ENCODE measurements at places on chromosomes 1 and 21.

DNA sequence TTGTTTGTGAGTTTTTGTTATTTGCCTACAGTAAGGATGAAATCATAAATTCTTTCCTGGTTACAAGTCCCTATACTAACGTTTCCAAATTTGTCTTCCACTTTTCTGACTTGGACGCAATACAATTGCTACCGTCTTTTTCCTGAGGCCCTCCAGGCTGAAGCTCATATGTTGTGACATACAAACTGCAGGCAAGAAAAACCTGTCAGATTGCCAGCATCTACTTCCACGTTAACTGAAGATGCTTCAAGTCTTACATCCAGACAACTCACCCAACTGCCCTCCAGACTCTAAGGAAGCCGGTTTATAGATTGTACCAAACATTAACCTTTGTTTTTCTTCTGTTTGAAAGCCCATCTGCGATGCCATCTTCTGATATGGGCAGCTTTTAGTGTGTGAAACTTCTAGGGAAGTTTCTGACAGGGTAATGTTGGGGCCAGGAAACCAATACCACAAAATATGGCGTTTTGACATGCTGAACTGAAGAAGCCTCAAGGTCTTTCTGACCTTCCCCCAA lies 21.4 kb upstream of the RNF11 start:
- no peak for DNase-seq

DNA sequence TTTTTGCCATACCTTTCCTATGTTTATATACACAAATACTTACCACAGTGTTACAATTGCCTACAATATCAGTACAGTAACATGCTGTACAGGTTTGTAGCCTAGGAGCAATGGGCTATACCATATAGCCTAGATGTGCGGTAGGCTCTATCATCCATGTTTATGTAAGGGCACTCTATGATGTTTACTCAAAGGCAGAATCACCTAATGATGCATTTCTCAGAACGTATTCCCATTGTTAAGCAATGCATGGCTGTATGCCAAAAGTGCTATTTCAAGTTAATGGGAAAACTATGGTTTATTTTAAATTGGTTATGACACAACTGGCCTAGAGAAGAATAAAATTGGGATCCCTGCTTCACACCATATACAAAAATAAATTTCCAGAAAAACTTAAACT lies 36.9 kb upstream of the DISP1 start:
- DNase-seq, result no peak

GRCh38 chr1:214051786-214052185 lies 64.0 kb downstream of the PROX1 start:
- no peak for DNase-seq

DNA sequence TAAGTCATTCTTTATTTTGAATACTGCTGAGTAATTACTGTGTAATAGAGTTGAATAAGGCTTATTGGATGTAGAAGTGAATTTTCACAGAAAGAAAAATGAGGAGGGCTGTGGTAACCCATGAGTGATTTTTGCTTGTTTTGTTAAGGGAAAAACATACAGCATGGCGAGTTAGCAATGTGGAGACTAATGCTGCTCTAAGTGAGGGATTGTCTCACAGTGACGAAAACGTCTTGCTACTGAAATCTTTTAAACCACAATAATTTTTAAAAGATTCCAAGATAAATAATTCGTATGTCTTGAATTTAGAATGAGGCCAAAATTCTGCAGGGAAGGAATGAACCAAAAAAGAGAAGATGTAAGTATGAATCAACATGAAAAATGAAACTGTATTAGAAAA lies 16.2 kb upstream of the PLA2G4A start:
- no peak for DNase-seq

DNA sequence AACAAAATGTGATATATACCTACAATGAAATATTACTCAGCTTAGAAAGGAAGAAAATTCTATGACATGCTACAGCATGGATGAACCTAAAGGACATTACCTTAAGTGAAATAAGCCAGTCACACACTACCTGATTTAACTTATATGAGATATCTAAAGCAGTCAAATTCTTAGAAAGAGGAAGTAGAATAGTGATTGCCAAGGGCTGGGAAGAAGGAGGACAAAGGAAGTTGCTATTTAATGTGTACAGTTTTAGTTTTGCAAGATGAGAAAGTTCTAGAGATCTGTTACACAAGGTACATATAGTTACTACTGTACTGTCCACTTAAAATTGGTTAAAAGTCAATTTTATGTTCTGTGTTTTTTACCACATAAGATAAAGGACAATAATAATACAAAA lies 87.5 kb upstream of the KCTD3 start:
- DNase-seq, result no peak

- DNase-seq, result no peak
These were observed 289.8 kb downstream of the NTNG1 start for GRCh38 chr1:107430540-107431228.

DNA sequence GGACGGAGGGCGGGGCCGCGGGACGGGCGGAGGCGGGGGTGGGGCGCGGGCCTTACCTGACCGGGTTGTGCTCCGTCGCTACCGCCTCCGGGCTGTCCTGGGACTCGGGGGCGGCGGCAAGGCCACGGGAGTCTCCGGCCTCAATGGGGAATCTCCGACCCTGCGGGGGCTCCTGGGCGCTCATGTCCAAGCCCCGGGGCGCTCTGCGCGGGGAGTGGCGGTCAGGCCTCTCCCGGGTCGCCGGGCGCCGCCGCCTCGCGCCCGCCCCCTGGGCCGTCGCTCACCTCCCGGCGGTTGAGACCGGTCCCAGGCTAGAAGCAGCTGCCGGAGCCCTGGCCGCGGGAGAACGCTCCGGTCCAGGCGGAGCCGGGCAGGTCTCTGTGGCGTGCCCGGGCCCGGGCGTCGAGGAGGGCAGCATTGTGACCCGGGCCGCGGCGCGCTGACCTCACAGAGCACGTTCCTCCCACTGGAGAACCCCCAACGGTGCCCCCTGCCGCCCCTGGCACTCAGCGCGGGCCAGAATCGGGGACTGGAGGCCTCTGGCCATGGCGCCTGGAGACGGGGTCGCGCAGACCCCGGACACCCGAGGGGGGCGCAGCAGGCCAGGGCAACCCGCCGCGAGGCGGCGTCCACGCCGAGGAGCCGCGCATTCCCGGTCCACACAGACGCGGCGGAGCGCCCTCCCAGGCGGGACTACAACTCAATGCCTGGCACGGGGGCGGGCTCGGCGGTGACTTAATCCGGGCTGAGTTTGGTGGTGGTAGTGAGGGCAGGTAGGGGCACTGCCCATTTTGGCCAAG lies 411 bp downstream of the FAM229A start:
- DNase-seq, result peak; percentile 38

- no peak for DNase-seq
These were observed 6.4 kb downstream of the SSBP3 start for GRCh38 chr1:54399765-54400164.

- DNase-seq, result no peak
These were observed 12.8 kb downstream of the TRAPPC10 start for GRCh38 chr21:44024887-44025353.

DNA sequence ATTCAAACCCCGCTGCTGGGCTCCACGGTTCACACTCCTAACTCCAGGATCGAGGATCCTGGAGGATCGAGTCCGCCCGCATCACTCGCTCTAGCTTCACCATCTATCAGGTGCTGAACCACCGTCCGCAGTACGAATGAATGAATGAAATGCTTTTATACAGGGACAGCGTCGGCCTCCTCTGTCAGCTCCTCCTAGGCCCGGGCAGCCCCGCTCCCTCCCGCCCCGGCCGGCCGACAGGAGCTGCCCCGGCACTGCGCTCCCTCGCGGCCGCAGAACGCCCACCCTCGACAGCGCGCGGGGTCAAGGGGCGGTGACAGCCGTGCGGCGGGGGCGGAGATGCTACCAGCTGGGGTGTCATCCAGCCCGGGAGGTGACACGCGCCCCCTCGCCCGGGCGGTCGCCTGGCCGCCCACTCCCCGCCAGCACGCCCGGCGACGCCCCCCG lies 520 bp downstream of the ZBTB17 start:
- peak; percentile 77 for DNase-seq

DNA sequence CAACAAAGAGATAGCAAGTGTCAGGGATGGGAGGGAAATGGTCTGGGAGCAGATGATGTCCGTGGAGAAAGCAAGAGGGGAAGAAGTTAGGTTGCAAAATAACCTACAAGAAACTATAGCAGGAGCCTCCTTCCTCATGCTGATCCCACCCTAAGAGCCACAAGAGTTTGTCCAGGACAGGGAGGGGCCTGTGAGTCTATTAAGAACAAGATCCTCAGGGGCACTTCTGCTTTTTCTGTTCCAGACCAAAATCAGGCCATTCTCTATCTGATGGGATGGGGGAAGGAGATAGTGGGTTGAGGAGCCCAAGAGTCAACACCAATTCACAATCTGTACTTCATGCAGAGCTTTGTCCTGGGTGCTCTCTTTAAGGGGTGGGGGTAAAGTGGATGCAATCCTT lies 7.7 kb upstream of the ATP1A4 start:
- no peak for DNase-seq

GRCh38 chr21:39384674-39385298 lies 35.9 kb upstream of the HMGN1 start:
- DNase-seq, result no peak

- DNase-seq, result no peak
These were observed 1.8 kb downstream of the CELA2B start for GRCh38 chr1:15477646-15478212.

GRCh38 chr1:159939678-159940002 lies 5.8 kb downstream of the IGSF9 start:
- DNase-seq, result no peak

- no peak for DNase-seq
These were observed 6.9 kb downstream of the CSRP1 start for GRCh38 chr1:201499795-201500669.

- DNase-seq, result no peak
These were observed 1.2 kb downstream of the HDGF start for GRCh38 chr1:156750191-156750672.

DNA sequence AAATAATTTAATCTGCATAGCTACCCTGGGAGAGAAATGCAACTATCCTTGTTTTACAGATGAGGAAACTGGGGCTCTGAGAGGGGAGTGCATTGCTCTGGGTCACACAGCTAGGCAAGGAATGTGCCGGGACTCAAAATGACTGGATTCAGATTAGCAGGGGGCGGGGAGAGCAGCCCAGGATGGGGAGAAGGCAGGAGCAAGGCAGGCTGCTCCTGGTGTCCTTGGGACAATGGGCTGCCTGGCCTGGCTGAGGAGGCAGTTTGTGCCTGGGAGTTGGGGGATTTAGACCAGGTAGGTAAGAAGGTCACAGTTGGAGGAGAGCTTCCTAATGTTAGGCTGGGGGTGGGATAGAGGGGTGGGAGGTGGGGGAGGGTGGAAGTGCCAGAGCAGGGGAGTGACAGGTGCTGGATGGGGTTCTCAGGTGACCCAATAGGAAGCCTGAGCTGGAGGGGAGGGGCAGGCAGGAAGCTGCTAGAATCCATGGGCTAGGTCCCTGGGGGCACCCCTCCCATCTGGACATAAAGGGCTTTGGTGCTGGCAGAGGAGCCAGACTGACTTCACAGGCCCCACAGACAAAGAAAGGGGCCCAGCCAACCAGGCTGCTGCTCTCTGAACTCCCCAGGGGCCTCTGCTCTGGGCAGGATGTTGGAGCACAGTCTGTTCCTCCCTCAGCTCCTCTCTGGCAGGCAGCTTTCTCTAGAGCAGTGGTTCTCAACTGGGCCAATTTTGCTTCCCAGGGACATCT lies 29.0 kb downstream of the TRIM62 start:
- no peak for DNase-seq

GRCh38 chr1:212667223-212668139 lies 32.2 kb downstream of the BATF3 start:
- DNase-seq, result no peak

DNA sequence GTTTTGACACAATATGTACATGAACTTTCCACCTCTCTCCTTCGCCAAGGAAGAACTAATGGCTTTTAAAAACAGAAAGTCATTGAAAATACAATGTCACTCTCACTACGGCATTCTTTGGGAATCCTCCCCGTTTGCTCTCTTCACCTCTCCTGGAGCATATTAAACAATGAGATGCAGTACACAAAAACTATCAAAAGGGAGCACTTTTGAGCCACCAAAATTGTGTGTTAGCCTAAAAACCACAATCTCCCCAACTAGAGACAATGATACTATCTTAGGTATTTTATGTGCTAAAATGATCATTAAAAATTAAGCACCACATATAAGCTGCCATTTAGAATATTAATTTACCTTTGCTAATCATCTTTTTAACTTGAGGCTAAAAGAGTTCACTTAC lies 425.5 kb downstream of the KCTD3 start:
- DNase-seq, result no peak

DNA sequence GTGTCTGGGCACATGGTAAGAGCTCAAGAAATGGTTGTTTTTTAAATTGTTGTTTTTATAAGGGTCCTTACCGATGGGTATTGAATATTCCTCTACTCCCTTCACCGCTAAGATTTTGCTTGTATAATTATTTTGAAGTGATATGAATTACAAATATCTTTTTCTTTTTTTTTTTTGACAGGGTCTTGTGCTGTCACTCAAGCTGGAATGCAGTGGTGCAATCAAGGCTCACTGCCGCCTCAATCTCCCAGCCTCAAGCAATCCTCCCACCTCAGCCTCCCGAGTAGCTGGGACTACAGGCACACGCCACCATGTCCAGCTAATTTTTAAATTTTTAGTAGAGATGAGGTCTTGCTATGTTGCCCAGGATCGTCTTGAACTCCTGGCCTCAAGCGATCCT lies 27.1 kb upstream of the RAB3GAP2 start:
- DNase-seq, result no peak

- DNase-seq, result no peak
These were observed 7.0 kb downstream of the ALDH4A1 start for GRCh38 chr1:18895317-18895716.

GRCh38 chr1:6300342-6301048 lies 39.6 kb upstream of the GPR153 start:
- no peak for DNase-seq

- no peak for DNase-seq
These were observed 20.6 kb downstream of the GPR3 start for GRCh38 chr1:27413004-27413403.

DNA sequence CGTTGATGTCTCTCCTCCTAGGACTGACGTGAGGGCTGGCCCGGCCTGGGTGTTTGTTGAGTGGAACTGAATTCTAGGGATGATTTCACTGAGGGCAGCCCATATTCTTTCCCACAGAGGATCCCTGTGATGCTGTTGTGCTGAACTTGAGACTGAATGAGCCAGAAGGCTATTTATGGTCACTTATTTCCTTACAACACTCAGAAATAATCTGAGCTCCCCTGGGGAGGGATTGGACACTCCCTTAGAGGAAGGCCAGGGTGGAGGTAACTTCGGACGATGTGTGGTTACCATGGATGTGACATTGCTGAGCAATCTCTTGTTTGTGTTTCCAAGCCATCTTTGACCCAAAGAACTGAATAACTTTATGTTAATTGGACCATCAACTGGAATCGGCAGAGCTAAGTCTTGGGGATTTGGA lies 5.1 kb upstream of the TMCO4 start:
- DNase-seq, result no peak

DNA sequence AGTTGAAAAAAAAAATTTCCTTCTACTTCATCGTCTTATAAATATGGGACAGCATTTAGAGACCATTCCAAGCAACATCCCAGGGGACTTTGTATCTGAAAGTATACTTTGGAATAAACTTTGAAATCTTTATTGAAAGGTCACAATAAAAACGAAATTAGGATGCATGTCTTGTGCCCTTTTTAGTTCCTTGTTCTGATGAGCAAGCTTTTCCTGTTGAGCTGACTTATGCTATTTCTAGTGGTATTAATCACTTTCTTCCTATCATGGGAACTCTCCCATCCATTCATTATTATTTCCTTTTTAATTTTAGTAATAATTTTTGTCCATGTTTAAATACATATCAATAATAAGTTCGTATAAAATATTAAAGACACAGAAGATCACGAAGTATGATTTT lies 4.0 kb upstream of the GBP2 start:
- no peak for DNase-seq

GRCh38 chr1:185314411-185314810 lies 2.6 kb downstream of the IVNS1ABP start:
- no peak for DNase-seq

- DNase-seq, result no peak
These were observed 283.8 kb downstream of the SDCCAG8 start for GRCh38 chr1:243539636-243540035.

All from stimulated activated CD4-positive, alpha-beta T cell treated with anti-CD3 and anti-CD28 coated beads, Interleukin-1b, Interleukin-23, amount 100 ng/mL, for 4 hours (primary cell).